ENCODE measurements at places on chromosomes 6 and 20. TPM values are rescaled to one million over a fixed set of nuclear protein-coding genes. Genes with fewer than 3 reads are reported as not detected.

Gene TSBP1
- total RNA-seq = not detected

Gene BACH2
- 13.8 TPM for total RNA-seq

DNA sequence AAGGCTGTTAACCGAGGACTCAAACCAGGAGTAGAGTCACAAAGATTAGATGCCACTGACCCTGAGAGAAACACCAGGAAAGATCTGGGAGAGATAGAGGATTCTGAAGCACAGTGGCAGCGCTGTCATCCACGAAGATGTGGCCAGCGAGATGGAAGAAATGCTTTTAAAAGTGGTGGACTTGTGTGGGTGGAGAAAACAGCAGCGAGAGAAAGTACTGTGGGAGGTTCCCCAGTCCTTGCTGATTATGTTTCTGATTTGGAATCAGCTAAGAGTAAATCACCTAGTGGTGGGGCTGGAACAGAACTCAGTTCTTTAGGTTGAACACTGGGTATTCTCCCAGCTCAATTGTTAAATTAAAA, 435 bp upstream of the ZNF322 start:
- no peak for DNase-seq

DNA sequence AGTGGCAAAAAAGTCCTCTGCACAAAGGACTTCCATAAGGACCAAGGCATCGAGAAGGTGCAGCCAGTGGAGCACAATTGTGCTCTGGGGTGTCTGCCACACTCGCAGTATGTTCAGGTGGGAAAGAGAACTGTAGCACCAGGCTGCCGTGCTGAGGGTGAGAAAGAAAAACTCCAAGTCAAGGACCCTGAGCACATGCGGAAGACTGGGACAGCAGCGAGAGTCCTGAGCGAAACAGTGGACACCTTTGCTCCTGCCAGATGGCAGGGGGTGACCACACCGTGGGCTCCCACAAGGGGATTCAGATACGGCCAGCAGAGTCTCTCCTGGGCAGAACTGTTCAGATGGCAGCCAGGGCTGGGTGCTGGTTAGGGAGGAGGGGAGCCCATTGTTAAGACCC, 73.6 kb downstream of the POPDC3 start:
- no peak for DNase-seq

Gene HMGCLL1
- 2.6 TPM for total RNA-seq

Gene PBOV1
- total RNA-seq = not detected

DNA sequence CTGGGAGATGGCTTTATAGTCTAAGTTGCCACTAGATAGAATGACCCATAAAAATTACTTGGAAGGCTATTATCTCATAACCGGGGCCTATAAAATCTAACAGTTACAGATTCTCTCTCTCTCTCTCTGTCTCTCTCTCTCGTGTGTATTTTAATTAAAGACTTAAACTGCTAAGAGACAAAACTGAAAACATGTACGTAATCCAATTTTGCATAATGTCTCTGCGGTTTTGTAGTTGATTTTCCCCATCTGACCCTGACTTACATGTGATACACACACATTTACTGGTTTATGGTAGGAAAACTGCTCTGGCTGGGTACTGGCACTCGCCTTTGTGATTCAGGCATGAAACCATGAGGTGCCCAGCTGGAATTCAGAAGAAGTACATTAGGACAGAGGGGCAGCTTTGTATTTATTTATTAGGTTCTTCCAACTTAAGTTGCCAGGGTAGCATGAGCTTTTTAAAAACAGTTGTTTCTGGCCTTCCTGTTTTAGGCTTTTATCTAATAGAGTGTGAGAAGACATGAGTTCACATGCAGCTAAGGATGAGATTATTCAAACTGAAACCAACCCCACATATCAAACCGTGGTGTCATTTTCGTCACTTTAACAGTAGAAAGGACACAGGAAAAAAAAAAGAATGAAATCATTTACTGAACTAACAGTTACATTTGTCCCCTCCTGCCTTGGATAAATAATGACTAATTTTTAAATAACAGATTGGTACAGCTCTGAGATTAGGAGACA, 182.5 kb downstream of the GMPR start:
- no peak for DNase-seq

- no peak for DNase-seq
Measured at GRCh38 chr20:19251958-19252357, 39.5 kb downstream of the SLC24A3 start.

Gene C6orf120
- total RNA-seq = 33.4 TPM

GRCh38 chr6:23003671-23004467, 434.5 kb downstream of the HDGFL1 start:
- no peak for DNase-seq

Gene FAM162B
- 6.9 TPM for total RNA-seq

DNA sequence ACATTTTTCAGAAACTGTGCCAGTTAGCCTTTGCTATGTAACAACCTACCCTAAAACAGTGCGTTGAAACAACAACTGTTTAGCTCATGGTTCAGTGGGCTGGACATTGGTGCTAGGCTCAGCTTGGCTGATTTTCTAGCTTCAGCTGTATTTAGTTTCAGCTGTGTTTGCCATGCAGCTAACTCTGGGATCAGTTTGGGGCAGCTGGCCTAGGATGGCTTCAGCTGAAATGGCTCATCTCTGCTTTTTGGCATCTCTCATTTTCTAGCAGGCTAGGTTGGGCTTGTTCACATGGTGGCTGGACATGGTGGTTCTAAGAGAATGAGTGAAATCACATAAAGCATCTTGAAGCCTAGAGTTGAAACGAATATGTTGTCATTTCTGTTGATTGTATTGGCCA, 464.2 kb downstream of the QKI start:
- DNase-seq = no peak

DNA sequence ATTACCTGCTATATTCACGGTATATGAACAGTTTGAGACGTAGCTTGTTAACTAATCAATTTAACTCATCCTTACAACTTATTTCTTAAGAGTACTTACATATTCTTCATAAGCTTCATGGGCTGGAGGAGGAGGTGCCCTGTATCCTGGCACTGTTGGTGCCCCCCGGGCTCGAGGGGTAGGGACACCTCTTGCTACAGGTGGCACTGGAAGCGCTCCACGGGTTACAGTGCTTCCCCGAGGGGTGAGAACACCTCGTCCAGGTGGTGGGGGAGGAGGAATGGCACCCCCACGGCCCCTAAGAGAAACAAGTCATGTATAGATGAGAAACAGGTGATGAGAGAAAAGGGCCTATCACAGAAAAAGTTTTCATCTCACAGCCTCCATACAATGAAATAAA, 391.5 kb downstream of the KHDRBS2 start:
- DNase-seq = no peak

Gene GMDS
- total RNA-seq = 17.0 TPM

Gene THEMIS
- 0.96 TPM for total RNA-seq

- no peak for DNase-seq
Measured at GRCh38 chr20:59577037-59577808, 27.1 kb upstream of the PHACTR3 start.

Gene DZANK1
- 6.9 TPM for total RNA-seq

Gene RIMS4
- total RNA-seq = 0.96 TPM

GRCh38 chr6:134299236-134299635, 18.7 kb downstream of the SGK1 start:
- no peak for DNase-seq

- no peak for DNase-seq
Measured at GRCh38 chr6:72418495-72418894, 203.4 kb upstream of the KCNQ5 start.

Gene LHFPL5
- not detected for total RNA-seq

- no peak for DNase-seq
Measured at GRCh38 chr6:57261926-57262325, 39.8 kb upstream of the RAB23 start.

- DNase-seq = no peak
Measured at GRCh38 chr20:14220986-14221385, 116.4 kb downstream of the FLRT3 start.

DNA sequence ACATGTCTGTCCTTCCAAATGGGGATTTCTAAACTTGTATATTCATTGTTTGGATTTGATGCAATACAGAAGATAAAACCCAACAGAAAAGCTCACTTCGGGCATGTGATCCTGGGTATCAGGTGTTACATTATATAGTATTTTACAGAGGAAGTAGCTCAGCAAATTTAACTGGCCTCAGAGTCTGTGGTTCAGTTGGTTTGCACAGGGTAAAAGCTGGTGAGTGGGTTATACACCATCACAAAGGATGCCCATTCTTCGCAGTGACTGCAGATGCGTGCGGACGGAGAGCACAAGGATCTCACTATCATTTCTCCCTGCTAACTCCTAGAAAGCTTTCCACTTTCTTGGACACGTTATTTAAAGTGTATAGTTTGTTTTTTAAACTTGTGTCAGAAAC, 236.7 kb downstream of the TMEM242 start:
- no peak for DNase-seq

- DNase-seq = no peak
Measured at GRCh38 chr6:137903933-137904821, 37.1 kb downstream of the TNFAIP3 start.

- no peak for DNase-seq
Measured at GRCh38 chr6:92109956-92110355, 1309.4 kb downstream of the EPHA7 start.

DNA sequence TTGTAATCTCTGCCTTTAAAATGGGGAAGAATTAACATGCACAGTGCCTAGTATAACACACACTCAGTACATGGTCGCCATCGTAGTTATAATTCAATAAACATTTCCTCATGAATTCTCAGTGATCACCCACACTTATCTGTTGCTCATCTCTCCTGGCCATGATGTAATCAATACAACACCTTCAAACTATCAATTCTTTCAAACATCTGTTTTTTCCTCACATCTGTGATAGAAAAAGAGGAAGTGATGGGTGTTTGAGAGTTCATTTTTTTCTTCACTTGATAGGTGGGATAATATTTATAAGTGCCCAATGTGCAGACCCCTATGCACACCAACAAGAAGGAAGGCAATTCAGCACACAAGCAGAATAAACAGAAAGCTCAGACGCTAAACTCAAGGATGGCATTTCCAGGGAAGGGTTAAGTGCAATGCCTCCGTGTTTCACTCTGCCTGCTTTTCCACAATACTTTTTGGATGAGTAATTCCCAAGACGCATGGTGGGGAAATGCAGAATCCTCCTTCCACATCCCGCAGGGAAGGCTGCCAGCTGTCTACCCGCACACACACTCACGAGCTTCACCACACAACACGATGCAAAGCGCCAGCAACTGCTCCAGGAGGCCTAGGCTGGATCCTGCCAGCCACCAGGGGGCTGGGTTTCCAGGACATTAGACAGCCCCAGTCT, 100.3 kb downstream of the GMPR start:
- DNase-seq = no peak

- no peak for DNase-seq
Measured at GRCh38 chr6:25898289-25898977, 24.4 kb upstream of the SLC17A3 start.

DNA sequence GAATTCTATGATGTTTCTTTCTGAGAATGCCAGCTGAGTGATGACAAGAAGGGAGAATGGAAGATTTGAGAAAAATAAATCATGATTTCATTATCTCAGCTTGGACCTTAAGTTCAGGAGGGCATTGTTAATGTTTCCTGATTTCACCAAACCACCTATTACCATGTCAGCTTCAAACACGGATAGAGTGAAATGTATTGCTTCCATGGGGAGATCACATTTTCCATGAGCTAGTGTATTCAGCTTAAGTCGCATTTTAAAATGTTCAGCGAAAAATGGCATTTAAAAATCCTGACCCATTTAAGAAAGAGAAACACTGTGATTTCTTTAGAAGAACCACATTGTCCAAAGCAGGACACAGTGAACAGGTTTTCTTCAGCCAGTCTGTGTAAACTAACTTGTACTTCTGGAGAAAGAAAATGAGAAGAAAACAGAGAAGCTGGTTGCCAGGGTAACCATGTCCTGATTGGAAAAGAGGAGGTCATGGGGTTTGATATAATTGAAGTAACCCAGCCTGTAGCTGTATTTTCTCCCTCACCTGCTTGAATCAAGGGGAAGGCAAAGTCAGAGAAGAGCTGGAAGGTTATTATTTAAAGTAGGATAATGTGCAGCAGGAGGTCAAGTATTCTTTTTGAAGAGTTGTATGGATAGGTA, 684.1 kb upstream of the NRSN1 start:
- no peak for DNase-seq

Gene WFDC12
- not detected for total RNA-seq

Gene LY6G6D
- not detected for total RNA-seq

Gene SPATA25
- 3.9 TPM for total RNA-seq

DNA sequence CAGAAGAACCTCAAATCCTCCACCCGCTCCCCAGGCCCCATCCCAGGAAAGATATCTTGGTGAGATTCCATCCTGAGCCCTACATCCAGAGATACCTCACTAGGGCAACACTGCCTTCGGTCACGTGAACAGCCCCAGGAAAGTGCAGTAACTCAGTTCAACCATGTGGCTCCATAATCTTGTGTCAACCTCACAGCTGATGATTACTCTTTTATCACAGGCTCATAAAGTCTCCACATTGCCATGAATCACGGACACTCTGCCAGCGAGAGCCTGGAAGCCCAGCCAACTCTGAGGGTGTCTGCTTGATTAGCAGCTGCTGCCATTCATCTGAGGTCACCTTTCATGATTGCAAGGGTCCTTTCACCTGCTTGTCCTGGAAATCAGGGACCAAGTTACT, 175.8 kb upstream of the LRFN2 start:
- DNase-seq = no peak

DNA sequence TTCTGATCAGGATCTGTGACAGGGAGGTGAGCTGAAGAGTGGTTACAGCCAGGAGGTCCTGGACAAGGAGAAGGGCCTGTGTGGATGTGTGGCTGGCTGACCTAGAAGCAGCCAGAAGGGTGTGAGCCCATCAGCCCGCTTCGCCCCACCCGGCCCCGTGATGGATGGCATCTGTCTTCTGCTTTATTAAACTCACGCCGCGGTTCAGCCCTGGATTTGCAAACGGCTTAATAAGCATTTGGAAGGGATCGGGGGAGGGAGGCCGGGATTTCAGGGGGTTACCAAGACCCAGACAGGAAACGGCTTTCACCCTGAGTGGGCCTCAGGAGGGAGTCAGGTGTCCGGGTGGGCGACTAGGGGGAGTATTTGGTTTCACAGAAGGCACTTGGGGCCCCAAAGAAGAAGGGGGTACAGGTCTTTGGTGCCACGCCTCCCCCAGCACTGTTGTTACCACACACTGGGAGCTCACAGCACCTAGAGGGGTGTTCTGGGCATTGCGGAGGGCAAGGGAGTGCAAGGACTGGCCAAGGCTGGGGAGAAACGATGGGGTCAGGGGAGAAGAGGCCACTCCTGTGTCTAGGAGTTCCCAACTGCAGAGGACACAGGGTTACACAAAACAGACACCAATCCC, 53.8 kb upstream of the FOXP4 start:
- DNase-seq = no peak

DNA sequence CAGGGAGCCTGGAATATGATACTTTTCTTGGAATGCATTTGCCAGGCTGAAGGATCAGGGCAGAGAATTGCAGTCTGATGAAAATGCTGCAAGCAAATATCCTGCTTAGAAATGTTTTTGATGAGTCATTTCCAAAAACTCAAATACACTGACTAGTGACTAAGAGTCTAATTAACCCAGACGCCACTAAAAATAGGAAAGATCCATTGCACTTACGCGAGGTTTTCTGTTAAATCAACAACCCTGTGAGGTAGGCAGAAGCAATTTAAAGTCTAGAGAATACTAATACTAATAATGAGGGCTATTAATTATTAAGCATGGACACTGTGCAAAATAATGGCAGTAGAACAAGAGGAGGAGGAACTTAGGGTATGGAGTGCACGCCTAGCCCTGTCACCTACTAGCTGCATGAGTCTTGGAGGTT, 130.1 kb upstream of the DOK5 start:
- DNase-seq = no peak

- no peak for DNase-seq
Measured at GRCh38 chr6:84536885-84537638, 227.3 kb downstream of the TBX18 start.

Gene FOXA2
- not detected for total RNA-seq

- DNase-seq = no peak
Measured at GRCh38 chr6:128558021-128558420, 37.6 kb upstream of the PTPRK start.
